ENCODE measurements at places on chromosomes 11 and 22.

GRCh38 chr22:30969532-30970355 lies 679 bp downstream of the TUG1 start:
- DNase-seq: peak; percentile 48

GRCh38 chr22:46119093-46119728 lies 31.1 kb upstream of the PPARA start:
- DNase-seq: no peak

DNA sequence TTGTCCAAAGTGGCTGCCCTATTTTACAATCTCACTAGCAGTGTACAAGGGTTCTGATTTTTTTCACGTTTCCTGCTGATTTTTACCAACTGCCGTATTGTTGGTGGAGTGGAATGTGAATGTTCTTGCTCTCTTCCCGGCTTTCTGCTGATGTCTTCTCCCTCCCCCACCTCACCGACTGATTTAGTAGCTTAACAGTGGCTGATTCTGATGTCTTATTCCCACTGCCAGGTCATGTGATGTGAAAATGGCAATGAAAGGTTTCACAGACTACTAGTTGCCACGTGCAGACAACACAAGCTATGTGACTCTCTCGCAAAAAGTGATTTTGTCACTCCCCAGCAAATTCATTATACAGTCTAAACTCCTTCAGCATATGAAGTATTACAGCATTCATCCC lies 17.3 kb upstream of the NEU3 start:
- DNase-seq: no peak

DNA sequence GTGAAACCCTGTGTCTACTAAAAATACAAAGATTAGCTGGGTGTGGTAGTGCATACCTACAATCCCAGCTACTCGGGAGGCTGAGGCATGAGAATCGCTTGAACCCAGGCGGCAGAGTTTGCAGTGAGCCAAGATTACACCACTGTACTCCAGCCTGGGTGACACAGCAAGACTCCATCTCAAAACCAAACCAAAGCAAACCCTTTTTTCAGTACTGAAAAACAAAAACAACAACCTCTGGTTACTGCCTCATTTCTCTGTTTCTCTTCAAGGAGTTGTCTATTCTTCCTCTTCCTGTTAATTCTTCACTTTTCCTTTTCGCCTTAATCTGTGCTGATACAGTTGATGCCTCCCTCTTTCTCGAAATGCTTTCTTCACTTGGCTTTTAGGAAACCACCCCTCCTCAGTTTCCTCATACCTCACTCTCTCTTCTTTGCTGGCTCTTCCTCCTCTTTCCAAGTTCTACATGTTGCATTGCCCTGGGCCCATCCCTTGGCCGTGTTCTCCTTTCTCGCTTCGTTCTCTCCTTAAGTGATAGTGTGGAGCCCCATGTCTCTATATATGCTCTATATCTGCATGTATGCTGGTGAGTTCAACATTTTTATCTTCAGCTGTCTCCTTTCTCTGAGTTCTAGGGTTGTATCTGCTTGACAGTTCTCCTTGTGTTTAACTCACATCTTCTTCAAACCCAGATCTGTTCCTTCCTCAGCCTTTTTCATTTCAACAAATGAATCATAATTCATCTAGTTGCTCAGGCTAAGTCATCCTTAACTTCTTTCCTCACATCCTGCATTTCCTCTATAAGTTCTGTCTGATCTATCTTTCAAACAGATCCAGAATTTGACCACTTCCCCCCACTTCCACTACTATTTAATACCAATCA lies 37.1 kb downstream of the NUCB2 start:
- DNase-seq: no peak

GRCh38 chr11:120306519-120307242 lies 18.4 kb upstream of the TLCD5 start:
- no peak for DNase-seq

GRCh38 chr11:65777241-65777640 lies 3.5 kb downstream of the AP5B1 start:
- no peak for DNase-seq

DNA sequence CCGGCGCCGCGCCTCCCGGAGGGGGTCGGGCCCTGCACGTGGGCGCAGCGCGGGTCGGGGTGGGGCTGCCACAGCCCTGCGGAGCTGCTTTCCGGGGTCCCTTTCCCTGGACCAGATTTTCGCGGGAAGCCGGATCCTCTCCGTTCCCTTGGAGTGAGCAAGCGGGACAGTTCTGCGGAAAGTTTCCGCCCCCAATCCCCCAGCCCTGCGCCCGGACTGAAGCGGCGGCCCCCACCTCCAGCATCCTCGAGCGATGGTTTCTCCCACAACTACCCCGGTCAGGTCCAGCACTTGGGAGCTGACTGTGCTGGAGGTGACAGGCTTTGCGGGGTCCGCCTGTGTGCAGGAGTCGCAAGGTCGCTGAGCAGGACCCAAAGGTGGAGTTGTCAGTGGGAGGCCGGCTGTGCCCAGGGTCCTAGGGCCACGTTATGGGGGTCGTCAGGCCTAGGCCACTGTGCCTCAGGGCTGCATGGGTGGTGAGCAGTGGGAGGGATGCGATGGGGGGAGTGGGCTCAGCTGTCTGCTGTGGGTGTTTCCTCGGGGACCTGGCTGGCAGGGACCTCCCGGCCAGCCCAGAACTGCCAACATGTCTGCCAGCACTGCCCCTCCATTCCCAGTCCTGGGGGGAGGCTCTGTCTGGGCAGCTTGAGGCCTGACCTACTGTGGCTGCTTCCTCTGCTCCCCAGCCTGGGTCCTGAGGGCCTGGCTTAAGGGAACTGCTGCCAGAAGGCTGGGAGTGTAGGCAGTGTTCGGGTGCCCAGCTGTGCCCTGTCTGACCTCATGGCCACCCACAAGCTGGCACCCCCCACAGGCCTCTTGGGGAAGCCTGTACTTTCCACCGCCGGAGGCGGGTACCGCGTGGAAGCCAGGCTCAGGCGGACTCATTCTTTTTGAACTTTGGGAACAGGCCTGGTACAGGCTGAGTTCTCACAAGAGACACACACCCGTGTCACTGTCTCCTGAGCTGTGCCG lies 726 bp downstream of the ST3GAL4 start:
- DNase-seq: peak; percentile 37

DNA sequence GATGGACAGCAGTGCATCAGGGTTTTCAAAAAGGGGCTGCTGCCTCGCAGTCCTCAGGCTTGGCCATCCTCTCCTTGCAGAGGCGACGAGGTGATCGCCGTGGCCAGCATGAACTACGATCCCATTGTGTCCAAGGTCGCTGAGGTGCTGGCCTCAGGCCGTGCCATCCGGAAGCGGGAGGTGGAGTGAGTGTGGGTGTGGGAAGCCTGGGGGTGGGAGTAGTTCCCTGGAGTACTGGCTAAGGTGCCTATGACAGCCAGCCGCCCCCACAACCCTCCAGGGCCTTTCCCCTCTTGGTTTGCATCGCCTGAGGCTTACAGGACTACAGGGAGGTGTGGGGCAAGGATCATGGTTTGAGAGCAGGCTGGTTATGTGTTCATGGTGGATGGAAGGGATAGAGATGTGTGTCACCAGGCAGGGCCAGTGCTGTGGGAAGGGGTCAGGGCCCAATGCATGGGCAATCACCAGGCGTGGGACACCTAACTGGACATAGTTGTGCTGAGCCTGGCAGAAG lies 2.1 kb upstream of the LZTR1 start:
- no peak for DNase-seq

DNA sequence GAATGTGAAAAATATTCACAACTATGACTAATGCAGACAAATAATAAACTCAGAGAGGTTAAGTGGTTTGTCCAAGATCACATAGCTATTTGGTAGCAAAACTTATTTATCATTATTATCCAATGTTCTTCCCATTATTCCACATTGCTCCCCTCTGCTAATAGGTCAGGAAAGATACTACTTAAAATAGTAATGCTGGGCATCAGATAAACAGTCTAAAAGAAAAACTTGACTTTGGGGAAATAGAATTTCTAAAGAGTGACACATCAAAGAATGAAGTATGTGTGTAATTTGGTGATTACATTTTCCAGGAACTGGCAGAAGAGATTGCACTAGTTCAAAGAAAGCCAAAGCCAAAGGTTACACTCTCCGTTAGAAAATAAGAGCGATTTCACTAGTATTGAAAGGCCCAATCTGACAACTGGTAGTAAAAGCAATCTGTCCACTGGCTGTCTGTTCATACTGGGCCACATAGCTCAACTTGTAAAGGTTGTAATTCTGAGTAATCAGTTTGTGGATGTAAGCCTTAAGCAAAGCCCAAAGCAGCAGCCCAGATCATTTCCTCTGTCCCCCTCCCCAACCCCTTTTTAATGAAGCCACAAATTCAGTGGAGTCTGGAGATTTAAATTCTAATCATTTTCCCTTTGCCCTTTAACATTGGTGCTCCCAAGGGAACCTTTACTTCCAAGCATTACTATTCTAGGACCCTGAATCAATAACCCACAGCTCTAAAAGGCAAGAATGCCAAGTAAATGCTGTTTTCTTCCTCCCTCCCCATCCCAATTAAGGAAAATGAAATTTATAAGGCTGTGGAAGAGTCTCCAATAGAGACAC lies 283.5 kb downstream of the TTC28 start:
- no peak for DNase-seq

- no peak for DNase-seq
Measured at GRCh38 chr22:39624501-39624821, 53.9 kb downstream of the CACNA1I start.

GRCh38 chr11:94183886-94184264 lies 55.2 kb downstream of the PANX1 start:
- DNase-seq: peak; percentile 27

GRCh38 chr22:38718414-38718813 lies 12.7 kb downstream of the GTPBP1 start:
- no peak for DNase-seq

DNA sequence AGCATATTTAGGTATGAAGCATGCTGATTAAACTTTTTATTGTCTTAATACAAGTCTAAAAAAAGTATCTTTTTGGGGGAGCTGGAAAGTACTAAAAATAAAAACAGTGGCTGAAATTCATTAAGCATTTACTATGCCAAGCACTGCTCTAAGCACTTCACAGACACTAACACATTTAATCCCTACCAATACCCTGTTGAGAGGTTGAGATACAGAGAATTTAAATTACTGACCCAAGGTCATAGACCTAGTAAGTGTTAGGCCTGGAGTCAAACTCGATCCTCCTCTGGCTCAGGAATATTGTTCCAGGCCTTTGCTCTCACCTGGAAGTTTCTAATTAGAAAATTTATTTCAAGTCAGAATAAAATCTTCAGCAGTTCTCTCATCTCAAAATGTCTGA lies 18.6 kb downstream of the BDNF start:
- DNase-seq: no peak

DNA sequence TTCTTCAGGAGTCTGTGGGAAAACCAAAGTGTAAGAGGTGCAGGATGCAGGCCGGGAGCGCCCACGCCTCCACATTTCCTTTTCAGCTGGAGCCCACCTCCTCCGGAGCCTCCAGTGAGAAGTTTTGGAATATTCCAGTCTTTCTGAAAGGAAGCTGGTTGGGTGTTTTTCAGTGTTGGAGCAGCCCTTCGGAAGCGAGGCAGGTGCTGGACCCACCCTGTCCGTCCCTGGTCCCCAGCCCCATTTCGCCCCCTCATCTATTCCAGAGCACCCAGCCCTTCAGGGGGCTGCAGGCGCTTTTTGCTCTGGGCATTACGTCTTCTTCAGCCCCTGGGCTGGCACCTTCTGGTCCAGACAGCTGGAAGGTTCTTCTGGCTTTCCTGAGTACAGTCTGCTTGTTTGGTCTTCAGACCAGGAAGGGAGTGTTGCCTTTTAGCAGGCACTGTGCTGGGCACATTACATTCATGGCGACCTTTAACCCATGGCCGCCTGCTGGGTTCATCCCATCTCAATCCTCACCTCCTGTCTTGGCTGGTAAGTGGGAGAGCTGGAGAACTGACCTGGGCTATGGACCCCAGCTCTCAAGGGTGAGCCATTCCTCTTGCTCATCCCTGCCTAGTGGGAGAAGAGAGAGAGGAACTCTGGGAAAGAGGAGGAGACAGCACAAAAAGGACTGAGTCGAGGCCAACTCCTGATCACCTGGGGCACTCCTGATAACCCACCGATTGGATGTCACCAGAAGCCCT lies 710 bp upstream of the THY1 start:
- DNase-seq: no peak

DNA sequence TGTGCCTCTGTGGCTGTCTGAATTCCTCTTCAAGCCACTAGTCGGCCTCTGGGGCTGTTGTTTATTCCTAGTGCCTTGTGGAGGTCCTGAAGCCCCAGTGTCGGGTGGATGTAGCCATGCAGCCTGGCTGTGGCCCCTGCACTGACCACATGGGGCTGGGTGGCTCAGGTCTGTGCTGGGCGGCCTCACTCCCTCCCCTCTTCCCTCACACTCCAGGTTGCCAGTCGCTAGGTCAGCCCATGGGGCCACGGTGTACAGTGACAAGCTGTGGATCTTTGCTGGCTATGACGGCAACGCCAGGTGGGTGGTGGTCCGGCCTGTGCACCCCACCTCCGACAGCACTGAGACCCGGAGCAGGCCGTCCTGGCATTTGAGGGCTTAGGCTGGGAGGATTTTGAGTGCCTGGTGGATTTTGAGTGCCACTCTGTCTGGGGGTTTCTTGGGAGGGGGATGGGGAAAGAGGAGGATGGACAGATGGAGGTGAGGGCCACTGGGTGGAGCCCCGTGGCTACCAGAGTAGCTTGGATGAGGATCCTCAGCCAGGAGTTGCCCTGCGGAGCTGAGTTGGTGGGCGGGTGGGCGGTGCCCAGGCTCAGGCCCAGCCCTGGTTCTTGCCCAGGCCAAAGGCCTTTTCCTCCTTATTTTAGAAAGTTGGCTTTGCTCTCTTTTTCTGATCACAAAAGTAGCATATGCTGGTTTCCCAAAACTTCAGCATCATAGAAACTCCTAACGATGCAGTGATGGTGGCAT lies 6.7 kb downstream of the LZTR1 start:
- DNase-seq: no peak

DNA sequence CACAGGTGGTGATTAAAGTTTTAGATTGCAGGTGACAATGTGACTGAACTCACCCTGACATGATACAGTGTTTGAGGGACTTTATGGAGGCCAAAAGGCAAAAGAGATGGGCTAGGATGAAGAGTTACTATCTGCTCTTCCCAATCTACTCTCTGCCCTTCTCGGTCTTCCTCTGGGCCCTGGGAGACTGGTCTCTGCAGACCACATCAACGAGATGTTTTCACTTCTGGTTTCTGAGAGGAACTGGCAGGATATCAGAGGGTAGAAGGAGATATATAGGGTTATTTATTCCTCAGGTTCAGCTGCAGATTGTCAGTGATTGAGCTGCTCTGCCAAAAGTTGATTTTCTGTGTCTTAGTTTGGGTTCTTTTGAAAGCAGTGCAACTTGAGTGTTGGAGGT lies 32.4 kb upstream of the CD44 start:
- DNase-seq: no peak

GRCh38 chr22:42939941-42940653 lies 74.9 kb downstream of the PACSIN2 start:
- no peak for DNase-seq
